ENCODE measurements at places on chromosomes 13 and 19.

GRCh38 chr13:109209526-109209925, 576.9 kb downstream of the IRS2 start:
- no peak for DNase-seq

GRCh38 chr19:50461066-50461875, 15.0 kb upstream of the EMC10 start:
- peak; percentile 60 for DNase-seq

- peak; percentile 50 for DNase-seq
Observed at GRCh38 chr19:44807652-44808462, 1.0 kb upstream of the BCAM start.

DNA sequence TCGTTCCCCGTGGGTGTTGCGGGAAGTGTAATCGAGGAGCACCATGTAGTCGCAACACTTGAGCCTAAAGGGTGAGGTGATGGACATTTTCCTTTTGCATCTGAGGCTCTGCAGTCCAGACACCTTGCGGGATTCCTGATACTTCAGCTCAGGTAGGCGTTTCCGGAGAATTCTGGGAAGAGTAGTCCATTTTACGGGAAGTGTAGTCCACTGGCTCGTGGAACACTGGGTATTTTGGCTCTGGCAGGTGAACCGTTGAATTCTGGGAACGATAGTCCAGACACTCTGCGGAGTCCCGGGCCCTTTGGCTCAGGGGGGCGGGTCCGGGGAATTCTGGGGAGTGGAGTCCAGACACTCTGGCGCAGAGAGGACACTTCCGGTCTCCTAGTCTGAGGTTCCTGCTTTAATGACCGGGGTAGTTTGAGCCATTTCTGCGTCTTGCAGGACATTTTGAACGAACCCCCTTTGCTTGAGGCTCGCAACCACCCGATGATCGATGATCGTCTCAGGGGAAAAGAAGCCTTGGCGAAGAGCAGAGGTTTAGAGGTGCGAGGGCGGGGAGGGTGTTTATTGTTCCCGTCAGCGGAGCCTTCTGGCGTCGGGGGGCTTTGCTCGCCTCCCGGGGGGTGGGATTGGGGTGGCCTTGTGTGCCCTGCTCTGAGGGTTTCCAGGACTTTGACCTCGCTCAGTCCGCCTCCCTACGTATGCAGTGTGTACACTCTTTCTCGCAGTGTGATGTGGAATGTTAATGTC, at the start of gene ZNF223:
Gene ZNF223 (plus strand): TSS at position 387 of the 753 bp plus-strand sequence. CDS start 3,141 bp downstream, outside the sequence.
- DNase-seq, result peak; percentile 91

DNA sequence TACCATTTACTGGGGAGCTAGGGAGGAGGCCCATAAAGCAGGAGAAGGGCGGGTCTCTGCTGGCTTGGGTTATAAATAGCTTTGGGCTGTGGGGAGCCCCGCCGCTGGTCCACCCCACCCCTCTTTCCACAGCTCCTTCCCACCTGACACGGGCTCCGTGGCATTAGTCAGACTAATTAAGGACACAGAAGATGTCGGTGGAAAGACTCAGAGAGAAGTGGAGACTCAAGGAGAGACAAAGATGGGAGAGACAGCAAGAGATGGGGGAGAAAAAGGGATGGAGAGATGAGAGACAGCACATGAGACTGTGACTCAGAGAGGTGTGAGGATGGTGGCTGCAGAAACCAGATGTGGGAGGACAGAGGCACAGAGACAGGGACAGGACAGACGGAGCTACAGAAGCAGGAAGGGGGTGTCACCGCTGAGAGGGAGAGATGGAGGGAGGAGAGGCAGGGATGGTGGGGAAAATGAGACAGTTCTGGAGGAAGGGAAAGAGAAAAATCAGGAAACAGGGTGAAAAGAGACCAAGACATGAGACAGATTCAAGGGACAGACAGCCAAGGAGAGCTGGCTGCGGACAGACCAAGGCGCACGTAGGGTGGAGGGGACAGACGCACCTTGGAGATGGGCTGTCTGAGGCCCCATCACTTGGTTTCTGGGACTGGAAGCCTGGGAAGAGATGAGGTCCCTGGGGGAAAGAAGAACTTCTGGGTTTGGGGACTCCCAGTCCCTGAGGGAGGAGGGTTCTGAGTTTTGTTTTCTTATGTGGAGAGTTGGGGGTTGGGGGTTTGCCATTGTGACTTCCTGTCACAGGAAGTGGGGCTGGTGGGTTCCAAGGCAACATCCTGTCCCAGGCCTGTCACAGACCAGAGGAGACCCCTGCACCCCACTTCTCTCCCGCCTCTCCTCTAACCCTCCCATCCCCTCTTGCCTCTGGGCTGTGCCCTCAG, 4.1 kb downstream of the ARHGEF1 start:
- DNase-seq, result no peak

DNA sequence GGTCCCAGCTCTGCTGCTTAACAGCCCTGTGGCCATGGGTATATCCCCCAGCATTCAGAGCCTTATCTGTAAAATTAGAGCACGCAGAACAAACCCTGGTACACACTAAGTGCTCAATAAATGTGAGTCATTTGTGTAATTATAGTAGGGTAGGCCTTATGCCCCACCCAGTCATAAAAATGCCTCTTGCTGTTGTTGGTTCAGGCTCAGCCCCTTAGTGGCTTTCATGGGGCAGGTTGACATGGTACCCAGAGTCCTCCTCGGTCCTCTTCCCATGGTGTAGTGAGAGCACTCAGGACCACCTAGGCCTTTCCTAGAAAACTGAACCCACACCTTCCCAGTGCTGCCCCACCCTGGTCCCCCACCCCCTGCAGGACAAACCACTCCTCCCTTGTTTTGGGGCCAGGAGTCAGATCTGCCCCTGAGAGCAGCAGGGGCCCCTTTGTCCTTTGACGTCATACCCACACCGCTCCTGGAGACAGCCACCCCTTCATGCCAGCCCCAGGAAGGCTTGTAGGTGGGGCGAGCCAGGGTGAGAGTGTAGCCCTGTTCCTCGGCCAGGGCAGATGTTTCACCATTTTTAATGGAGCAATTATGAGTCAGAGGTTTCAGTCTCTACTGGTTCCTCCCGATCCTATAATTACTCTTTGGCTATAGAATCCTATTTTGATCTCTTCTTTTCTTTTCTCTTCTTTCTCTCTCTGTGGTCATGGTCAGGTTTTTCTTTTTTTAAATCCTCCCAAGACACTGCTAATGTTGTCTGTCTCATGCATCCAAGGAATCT, 36.8 kb downstream of the ACTN4 start:
- DNase-seq, result peak; percentile 96

- no peak for DNase-seq
Observed at GRCh38 chr13:74870865-74871264, 611.1 kb downstream of the TBC1D4 start.

DNA sequence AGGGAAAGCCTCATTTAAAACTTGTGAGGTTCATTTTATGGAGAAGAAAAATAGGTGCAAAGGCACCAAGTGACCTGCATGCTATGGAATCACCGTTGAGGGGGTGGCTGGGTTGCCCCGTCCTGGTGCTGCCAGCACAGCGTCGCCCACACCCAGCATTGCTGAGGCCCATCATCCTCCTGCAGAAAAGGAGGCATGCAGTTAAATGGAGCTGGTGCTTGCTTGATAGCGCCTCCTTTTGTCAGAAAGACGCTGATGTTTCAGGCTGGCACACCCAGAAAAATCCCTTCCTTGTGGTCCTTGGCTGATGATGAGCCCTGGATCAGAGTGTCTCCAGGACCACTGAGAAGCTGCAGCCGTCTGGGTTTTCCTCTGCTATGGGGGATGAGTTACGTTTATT, 36.9 kb downstream of the DHRS12 start:
- DNase-seq, result no peak

DNA sequence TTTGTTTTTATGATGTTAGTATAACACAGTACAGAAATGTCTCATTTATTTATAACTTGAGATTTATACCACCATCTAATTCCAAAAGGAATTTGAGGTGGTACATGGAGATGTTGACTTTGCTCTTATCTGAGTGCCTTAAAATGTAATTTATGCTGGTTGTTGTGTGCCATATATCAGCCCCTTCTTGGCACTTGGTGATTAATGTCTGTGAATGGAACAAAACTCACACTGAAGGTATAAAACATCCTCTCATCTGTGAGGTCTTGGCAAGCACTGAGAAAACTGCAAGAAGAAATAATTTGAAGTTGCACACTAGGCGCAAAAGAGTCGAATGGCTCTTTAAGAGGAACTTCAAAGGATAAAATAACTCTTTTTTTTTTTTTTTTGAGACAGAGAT, 240.4 kb downstream of the B3GLCT start:
- no peak for DNase-seq

DNA sequence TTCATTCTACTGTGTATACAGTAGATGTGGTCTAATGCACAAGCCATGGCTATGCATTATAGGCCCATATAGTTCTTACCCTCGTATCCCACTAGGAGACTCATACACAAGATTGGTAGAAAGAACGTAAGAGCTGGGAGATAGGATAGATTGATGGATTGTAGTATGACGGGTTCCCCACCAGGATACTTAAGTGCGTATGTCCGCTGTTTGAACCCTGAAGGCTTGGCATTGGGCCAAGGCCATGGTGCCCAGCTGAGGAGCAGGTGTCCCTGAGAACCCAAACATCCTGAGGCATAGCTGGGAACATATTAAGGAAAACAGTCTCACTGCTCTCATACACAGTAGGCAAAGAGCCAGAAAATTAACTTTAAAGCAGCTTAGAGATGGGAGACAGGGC, 617.5 kb upstream of the KLF12 start:
- DNase-seq, result no peak

- no peak for DNase-seq
Observed at GRCh38 chr13:114041493-114041892, 67.6 kb upstream of the C13orf46 start.

GRCh38 chr19:41646589-41647204, 19.8 kb upstream of the CEACAM4 start:
- DNase-seq, result no peak
